ENCODE measurements at places on chromosomes 1 and 21. TPM values are rescaled to one million over a fixed set of nuclear protein-coding genes. Genes with fewer than 3 reads are reported as not detected.

Gene GBP2
- total RNA-seq, result 0.69 TPM

Gene FCGR3A
- total RNA-seq, result not detected

Gene FAM72B
- 6.1 TPM for total RNA-seq

Gene TAF12
- total RNA-seq, result 15.1 TPM

Gene GSTM1
- total RNA-seq, result not detected

Gene TRIM67
- 0.28 TPM for total RNA-seq

Gene KRTAP7-1
- total RNA-seq, result not detected

Gene SYPL2
- total RNA-seq, result 0.10 TPM

Gene BARHL2
- total RNA-seq, result not detected

Data from A549 treated with DMSO at 1 μM for 4 hours (cell line).